HS-27A (cell line): ENCODE measurements at places on chromosomes 3 and 15.

DNA sequence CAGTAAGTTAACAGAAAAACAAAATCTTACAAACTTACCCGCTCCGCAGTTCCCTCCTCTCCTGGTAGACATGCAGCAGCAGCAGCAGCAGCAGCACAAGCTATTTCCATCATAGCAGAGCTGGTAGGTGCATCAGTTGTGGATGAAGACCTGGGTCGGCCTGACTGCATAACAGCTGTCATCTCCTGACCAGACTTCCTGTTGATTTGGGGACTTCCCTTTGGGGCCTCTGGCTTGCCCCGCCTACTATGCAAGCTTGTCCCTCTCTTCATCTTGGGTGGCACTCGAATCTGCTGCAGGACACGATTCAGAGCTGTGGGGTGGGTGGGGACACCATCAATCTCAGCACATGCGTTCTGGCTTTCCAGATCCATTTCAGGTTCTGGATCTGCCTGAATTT, 65.7 kb downstream of the TMCC1 start:
- DNase-seq, result no peak

- DNase-seq, result no peak
Measured at GRCh38 chr3:5016211-5017161, 37.2 kb downstream of the BHLHE40 start.

- no peak for DNase-seq
Measured at GRCh38 chr3:11273891-11274291, 1.7 kb downstream of the ATG7 start.

DNA sequence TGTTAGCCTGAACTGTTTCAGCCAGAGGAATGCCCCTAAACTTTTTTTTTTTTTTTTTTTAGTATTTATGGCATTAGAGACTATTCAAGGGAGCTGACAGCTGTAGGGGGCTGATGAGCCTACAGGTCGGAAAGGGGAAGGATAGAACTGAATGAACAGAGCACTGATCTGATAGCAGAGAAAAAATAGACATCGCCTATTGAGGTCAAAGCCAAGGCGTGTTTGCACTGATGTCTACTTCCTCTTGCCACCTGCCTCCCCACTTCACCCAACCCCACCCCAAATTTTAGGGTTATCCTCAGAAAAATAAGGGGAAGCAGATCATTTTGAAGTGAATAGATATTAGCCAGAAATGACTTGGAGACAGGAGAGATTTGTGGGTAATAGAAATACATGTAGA, 3.0 kb upstream of the ZMAT3 start:
- DNase-seq, result no peak

DNA sequence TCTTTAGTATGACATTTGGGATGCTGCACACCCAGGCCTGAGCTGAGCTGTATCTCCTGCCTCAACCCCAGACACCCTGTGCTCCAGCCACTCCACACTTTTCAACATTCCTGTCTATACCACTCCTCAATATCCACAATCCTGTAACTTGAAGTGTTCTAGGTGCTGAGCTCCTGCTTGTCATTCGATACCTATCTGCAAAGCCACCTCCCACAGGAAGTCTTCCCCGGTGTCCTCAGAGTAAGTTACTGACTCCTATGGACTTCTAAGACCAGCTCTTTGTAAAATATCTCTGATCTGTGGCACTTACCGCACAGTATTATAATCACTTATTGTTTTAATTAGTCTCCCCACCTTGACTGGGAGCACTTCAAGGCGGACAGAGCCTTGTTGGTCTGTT, 1.2 kb upstream of the CAV3 start:
- DNase-seq, result no peak

DNA sequence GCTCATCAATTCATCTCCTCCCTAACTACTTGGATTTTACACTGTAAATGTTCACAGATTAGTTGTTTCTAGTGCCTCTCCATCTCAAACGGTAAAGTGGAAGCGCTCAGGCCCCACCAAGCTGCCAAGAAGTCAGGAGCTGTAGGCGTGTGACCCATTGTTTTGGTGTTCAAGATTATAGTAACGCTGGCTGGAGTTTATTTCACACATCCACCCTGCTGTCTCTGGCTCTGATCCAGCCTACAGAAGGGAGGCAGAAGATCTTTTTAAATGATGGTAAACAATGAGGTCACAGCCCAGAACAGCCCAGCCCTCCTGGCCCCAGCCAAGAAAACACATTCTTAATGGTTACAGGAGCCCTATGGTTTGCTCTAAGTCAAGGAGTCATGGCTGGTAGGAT, 25.7 kb upstream of the GALNT15 start:
- DNase-seq, result no peak

DNA sequence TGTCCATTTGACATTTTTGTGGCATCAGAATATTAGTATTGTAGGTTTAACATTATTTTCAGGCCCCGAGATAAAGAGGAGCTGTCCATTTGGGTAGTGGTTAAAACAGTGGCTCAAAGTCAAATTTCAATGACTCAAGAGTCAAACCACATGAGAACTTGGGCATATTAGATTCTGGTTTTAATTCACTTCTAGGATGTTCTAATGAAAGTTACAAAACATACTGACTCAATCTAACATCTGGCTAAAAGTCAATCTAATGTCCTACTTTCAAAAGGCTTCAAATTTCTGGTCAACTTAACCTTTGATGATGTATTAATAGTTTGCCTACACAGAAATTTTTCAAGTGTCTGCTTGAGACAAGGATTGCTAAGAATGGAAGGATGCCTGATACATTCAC, 112.4 kb downstream of the ABI3BP start:
- no peak for DNase-seq

DNA sequence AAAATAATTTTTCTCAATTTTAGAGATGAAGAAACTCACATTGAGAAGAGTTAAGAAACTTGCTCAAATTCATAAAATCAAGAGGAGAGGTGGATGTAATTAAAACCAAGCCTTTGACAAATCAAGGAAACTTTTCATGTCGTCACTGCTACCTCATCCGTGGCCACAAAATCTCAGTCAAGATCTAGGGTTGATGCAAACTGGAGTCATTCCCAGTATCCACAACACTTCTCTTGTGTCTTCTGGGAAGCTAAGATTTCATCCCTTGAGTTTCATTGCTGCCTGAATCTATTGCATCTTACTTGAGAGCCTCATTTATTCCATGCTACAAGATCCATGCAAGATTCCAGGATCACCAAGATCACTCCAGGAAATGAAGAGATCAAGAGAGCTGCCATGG, 5.4 kb upstream of the FBN1 start:
- DNase-seq, result no peak

GRCh38 chr3:128075522-128076482, 23.6 kb downstream of the SEC61A1 start:
- no peak for DNase-seq

GRCh38 chr15:80849308-80849707, 70.1 kb downstream of the CEMIP start:
- DNase-seq, result peak; percentile 77

- no peak for DNase-seq
Measured at GRCh38 chr15:63601704-63602185, 4.6 kb downstream of the FBXL22 start.

DNA sequence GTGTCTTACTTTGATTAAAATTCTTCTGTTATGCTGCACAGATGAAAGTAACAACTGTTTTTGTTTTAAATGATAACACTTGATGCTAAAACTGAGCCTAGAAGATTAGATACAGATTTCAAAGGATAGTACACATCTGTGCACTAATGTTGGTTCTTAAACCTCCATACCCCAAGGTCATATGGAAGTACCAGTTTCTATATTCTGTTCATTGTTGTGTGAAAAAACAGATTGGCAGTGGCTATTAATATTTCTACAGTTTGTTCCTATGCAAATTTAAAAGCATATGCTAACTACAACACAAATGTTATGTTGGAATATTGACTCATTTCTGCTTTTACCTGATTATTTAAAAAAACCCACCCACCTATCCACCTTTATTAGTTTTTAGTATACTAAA, 32.0 kb upstream of the GBE1 start:
- DNase-seq, result no peak

DNA sequence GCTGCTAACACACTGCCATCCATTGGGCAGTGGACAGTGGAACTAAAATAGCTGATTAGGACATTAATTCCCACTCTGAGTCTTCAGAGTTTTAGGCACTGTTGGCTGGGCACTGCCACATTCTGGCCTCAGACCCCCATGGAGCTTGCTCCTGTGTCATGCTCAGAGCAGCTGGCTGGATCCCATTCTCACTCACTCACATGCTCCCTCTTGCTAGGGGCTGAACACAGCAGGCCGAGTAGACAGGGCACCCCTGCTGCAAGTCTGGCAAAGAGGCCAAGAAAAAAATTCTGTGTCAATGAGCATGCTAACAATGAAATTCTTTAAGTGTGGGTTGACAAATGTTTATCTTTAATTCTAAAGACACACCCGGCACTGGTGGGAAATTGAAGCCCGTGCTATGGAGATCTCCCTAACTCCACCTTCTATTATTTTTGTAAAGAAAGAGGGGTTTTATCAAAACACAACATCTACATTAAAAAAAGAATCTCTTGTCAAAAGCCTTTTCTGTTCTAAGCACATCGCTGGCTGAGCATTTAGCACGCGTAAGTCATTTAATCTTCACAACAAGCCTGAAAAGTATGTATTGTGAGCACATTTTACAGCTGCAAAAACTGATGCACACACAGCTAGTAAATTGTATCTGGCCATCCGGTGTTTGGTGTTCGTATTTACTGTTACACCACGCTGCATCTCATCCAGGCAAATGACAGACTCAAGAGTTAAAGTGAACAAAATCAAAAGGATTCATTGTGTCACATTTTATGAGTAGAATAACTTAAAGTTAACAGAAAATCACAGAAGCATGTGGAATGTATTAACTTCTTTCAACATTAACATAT, 362.1 kb downstream of the PLOD2 start:
- no peak for DNase-seq

- no peak for DNase-seq
Measured at GRCh38 chr3:32835961-32836360, 18.2 kb downstream of the TRIM71 start.

GRCh38 chr3:193465992-193466608, 87.5 kb upstream of the ATP13A5 start:
- no peak for DNase-seq

- no peak for DNase-seq
Measured at GRCh38 chr3:141076797-141077571, 25.8 kb downstream of the SPSB4 start.

DNA sequence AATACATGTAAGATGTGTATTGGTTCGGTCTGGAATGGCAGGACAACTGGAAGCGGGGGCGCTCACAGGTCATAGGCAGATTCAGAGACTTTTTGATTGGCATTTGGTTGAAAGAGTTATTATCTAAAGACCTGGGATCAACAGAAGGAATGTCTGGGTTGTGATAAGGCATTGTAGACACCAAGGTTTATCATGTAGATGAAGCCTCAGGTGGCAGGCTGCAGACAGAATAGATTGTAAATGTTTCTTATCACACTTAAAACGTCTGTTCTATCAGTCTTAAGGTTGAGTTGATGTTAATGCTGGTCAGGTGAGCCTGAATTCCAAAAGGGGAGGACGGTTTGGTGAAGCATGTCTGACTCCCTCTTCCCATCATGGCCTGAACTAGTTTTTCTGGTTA, 295.9 kb upstream of the PROK2 start:
- DNase-seq, result no peak

GRCh38 chr15:51842852-51843737, 13.6 kb downstream of the TMOD3 start:
- peak; percentile 56 for DNase-seq

DNA sequence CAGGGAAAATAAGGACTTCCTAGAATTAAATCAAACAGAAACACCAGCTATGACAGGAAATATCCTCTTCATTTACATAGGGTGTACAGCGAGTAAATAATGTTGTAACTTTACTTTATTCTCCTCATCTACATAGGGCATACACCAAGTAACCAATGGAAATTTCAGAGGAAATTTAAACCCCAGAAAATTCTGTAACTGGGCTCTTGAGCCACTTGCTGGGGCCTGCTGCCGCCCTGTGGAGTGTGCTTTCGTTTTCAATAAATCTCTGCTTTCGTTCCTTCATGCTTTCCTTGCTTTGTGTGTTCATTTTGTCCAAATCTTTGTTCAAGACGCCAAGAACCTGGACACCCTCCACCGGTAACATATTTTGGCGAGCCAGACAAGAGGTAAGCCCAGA, 990.4 kb upstream of the CADM2 start:
- DNase-seq, result no peak

- DNase-seq, result no peak
Measured at GRCh38 chr15:31051496-31052080, 49.9 kb downstream of the TRPM1 start.

DNA sequence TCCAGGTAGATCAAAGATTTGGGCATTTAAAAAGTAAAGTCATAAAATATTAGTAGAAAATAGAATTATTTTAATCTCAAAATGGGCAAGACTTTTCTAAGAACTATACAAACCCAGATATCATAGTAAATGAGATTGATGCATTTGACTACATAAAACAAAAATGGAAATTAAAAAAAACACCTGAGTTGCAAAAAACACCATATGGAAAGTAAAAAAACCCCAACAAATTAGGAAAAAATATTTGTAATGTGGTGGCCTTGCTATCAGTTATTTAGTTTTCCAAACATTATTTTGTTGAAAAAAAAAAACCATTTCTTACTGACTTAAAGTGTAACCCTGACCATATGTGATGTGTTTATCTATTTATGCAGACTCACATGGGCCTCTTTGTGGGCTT, 97.2 kb downstream of the PDCD6IP start:
- no peak for DNase-seq

GRCh38 chr3:140629357-140630137, 48.3 kb upstream of the TRIM42 start:
- peak; percentile 89 for DNase-seq

DNA sequence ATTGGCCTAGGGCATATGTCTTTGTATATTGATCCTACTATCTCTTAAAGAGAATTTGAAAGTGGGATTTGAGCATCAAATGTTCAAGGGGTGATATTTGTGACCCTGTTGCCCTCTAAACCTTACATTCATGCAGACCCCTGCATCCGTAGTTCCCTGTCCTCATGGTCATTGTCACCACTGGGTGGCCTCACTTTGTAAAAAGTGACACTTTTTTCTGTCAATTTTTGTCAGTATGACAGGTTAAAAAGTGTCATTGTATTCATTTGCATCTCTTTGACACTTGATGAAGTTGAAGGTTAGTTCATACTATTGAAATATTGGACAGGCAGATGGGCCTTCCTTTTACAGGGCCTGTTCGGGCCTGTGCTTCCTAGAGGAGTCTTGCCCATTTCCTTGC, 12.3 kb upstream of the KLF15 start:
- no peak for DNase-seq

DNA sequence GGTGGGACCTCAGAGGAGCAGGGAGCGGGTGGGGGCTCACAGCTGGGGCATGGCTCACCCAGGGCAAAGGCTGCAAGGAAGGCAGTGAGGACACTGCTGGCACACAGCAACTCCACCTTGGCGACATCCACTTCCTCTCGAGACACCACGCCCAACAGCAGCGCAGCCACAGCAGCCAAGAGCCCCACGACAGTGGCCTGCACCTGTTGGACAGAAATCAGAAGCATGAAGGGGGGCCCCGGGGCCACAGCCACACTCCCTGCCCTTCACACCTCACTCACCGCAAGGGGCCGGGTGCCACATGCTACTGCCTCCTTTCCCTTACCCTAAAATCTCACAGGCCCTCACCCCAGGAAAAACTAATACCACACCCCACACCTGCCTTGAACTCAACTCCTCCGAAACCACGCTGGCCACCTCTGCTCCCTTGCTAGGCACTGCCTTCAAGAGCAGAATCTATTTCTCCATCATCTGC, 57.3 kb downstream of the ROPN1B start:
- DNase-seq, result no peak
